WTC11 (cell line): ENCODE measurements at places on chromosomes 2 and 18. TPM values are rescaled to one million over a fixed set of nuclear protein-coding genes. Genes with fewer than 3 reads are reported as not detected.

GRCh38 chr2:48449073-48449840 is 80.7 kb upstream of the STON1 start:
- no peak for DNase-seq
- peaks cover 23% of the 10 kb centered on the region for H3K4me1 ChIP-seq
- H3K36me3 ChIP-seq, result peaks cover 3% of the 10 kb centered on the region; the same call in 1 of the 2 replicates

GRCh38 chr2:11196246-11196645 is 41.0 kb downstream of the SLC66A3 start:
- H3K36me3 ChIP-seq, result peaks cover 31% of the 10 kb centered on the region
- no peaks in the 10 kb centered on the region for H3K4me1 ChIP-seq
- H3K4me3 ChIP-seq, result no peak overlapping the region
- peak overlapping the region; percentile 57; the same call in 1 of the 2 replicates for H3K27ac ChIP-seq
- H3K27me3 ChIP-seq, result no peaks in the 10 kb centered on the region

DNA sequence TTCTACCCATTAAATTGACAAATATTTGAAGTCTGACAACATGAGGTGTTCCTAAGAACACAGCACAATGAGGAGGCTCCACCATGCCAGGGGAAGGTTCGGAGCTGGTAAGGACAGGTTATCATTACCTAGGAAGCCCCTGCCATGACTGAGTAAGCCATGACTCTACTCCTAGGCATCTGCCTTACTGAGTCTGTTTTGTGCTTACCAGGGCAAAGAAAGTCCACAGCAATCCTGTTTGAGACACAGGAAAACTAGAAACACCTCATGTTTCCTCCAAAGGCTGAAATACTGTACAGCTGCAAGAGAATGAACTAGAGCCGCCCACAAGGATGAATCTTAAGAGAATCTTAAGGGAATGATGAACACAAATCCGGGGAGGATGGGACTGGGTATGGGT is 11.6 kb downstream of the TGFBRAP1 start:
- DNase-seq, result no peak
- H3K27me3 ChIP-seq, result no peaks in the 10 kb centered on the region
- no peaks in the 10 kb centered on the region for H3K36me3 ChIP-seq
- no peak overlapping the region for H3K4me3 ChIP-seq
- no peak overlapping the region for H3K27ac ChIP-seq

- no peak overlapping the region for H3K27ac ChIP-seq
- DNase-seq, result no peak
Observed at GRCh38 chr2:193114827-193115226, 920.1 kb upstream of the TMEFF2 start.

GRCh38 chr2:111665011-111665410 is 219.0 kb downstream of the ANAPC1 start:
- peaks cover 8% of the 10 kb centered on the region for H3K4me1 ChIP-seq
- H3K4me3 ChIP-seq, result no peak overlapping the region
- H3K27me3 ChIP-seq, result no peaks in the 10 kb centered on the region; the same call in 1 of the 2 replicates
- no peak for DNase-seq
- H3K36me3 ChIP-seq, result peaks cover 9% of the 10 kb centered on the region

DNA sequence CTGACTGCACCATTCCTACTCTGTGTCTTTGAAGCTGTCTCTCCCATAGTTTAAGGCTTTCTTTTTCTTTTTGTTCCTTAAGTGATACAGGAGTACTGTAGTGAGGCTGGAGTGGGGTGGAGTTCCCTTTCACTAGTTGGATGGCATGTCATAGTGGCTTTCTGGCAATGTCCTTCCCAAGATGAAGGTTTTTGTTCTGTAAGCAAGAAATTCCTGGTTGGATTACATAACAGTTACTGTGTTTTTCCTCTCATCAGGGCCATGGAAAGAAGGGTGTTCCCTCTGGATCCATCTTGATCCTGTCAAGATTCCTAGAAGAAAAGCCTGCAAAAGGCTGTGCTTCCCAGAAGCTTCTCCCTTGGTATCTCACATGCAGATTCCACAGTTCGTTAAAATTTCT is 84.2 kb downstream of the ACKR3 start:
- no peaks in the 10 kb centered on the region for H3K36me3 ChIP-seq
- H3K27me3 ChIP-seq, result peaks cover 2% of the 10 kb centered on the region
- no peak overlapping the region for H3K27ac ChIP-seq
- H3K4me3 ChIP-seq, result no peak overlapping the region
- DNase-seq, result no peak

Gene HRH4
- not detected in 3 replicates for total RNA-seq

- H3K27me3 ChIP-seq, result no peaks in the 10 kb centered on the region
- H3K36me3 ChIP-seq, result 0 out of 2 replicates have a peak, but pooled peaks cover 3% of the 10 kb centered on the region
- DNase-seq, result no peak
- no peak overlapping the region for H3K27ac ChIP-seq
- H3K4me3 ChIP-seq, result no peak overlapping the region
Observed at GRCh38 chr2:108605947-108606346, 71.7 kb downstream of the LIMS1 start.

DNA sequence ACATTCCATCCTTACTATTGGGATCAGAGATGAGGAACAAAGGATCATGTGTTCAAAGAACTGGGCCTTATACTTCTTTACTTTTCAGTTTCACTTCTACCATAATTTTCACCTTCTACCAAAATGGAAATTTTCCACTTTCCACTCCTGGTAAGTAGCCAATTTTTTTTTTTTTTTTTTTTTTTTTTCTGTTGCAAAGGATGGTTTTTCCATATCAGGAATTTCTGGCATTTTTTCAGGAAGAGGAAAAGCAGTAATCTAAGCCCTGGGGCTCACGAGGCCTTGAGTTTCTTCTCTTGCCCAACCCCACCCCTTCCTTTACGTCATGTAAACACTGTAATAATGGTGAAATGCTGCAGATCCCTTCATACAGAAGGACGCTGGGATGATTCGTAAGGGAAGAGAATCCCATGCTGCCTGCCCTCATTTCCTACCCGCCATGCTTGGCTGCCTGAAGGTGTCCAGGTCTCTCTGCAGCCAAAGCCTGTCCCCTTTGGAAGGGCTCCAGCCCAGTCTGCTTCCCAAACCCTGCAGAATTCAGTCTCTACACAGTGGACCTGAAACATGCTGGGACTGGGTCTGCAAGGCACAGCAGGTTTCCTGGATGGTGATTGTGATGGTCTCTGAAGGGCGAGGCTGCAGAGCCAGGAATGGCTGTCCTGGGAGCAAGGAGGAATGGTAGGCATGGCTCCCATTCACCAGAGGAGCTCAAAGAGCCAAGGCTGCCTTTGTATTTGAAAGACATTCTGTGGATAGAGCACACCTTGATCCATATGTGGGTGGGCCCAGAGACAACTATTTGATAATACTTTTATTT is 57.0 kb downstream of the EFR3B start:
- H3K36me3 ChIP-seq, result 0 out of 2 replicates have a peak, but pooled peaks cover 3% of the 10 kb centered on the region
- H3K27ac ChIP-seq, result peak overlapping the region; percentile 49; the same call in 1 of the 2 replicates
- no peak for DNase-seq
- H3K4me3 ChIP-seq, result no peak overlapping the region
- peaks cover 20% of the 10 kb centered on the region for H3K4me1 ChIP-seq

Gene SERPINB3
- total RNA-seq, result 0.11 to 0.22 TPM in 2 of 3 replicates, not detected in the other

DNA sequence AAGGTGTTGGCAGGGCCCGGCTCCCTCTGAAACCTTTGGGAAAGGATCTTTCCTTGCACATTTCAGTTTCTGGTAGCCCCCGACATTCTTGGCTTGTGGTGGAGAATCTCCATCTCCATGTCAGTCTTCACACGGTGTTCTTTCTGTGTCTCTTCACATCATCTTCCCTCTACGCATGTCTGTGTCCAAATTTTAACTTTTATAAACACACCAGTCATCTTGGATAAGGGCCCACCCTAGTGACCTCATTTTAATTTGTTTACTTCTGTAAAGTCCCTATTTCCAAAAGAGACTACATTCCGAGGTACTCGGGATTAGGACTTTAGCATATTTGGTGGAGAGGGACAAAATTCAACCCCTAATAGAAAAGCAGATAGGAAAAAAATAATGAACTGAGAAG is 138.4 kb downstream of the GALNT3 start:
- no peak for DNase-seq
- no peaks in the 10 kb centered on the region for H3K27me3 ChIP-seq
- peaks cover 22% of the 10 kb centered on the region for H3K36me3 ChIP-seq
- peak overlapping the region; percentile 30; the same call in 1 of the 2 replicates for H3K27ac ChIP-seq

DNA sequence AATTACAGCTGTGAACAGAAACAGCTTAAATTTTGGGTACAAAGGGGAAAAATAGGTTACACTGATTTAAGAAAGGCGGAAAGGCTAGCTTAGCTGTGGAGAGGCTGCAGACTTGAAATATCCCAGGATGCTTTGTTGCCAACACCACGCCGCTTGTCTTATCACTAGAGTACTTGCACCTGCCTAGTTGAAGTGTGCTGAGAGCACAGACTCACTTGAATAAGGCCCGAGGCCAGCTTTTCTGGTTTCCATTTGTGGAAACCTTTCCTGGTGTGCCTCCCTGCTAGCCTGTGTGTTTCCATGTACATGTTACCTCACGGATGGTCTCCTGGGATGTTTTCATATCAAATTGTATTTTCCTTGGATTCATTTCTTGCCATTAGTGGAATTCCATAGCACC is 3.2 kb downstream of the CABLES1 start:
- peak overlapping the region; percentile 83 for H3K4me3 ChIP-seq
- H3K4me1 ChIP-seq, result peaks cover 65% of the 10 kb centered on the region
- peaks cover 7% of the 10 kb centered on the region for H3K36me3 ChIP-seq
- DNase-seq, result no peak

DNA sequence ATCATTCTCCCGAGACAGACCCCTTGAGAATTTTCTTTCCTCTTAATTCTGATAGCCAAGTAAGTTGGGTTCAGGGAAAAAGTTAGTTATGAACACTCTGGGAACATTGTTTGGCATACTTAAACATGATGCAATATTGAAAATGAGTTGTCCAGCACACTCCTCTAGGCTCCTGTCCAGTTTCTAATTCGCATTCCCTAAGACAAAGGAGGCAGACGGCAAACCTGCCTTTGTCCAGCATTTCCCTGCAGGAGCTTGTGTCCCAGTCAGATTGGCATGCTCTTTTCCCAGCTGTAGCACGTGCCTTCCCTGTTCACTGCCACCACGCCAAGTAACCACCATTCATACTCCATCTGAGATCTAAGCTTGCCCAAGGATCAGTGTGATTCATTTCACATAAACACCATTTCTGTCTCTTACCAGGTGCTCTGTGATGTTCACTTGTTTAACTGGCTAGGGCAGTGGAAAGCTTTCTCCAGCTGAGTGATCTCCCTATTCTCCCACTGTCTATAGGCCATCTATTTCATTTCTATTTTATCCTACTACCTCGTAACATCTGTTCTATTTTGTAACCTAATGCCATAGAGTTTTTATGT is 150.0 kb upstream of the EPB41L3 start:
- no peaks in the 10 kb centered on the region for H3K4me1 ChIP-seq
- H3K4me3 ChIP-seq, result no peak overlapping the region
- H3K36me3 ChIP-seq, result no peaks in the 10 kb centered on the region
- no peaks in the 10 kb centered on the region; the same call in 1 of the 2 replicates for H3K27me3 ChIP-seq

Gene C2orf15
- total RNA-seq, result 6.0 to 7.0 TPM (median 6.1 TPM) in 3 replicates

GRCh38 chr2:96832754-96833507 is 10.9 kb downstream of the ANKRD23 start:
- H3K4me1 ChIP-seq, result peaks cover 27% of the 10 kb centered on the region
- peak overlapping the region; percentile 64 for H3K4me3 ChIP-seq
- H3K36me3 ChIP-seq, result peaks cover 61% of the 10 kb centered on the region
- H3K27me3 ChIP-seq, result no peaks in the 10 kb centered on the region

- H3K4me1 ChIP-seq, result peaks cover 16% of the 10 kb centered on the region; the same call in 1 of the 2 replicates
- H3K4me3 ChIP-seq, result no peak overlapping the region
- H3K36me3 ChIP-seq, result peaks cover 14% of the 10 kb centered on the region
Observed at GRCh38 chr2:195706161-195706900, 49.3 kb downstream of the SLC39A10 start.

DNA sequence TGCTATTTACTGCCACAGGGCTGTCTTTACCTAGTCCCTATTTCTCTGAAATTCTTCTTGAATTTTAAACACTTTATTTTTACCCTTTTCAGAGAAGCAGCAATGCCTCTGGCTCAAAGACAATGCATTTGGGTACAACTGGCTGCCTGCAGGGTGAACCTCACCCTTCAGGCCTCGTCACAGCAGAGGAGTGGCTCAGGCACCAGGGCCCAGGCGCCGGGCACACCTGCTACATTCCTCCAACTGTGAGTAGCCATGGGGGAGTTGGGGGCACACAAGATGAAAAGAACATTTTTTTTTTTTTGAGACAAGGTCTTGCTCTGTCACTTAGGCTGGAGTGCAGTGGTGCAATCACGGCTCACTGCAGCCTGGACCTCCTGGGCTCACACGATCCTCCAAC is 74.9 kb upstream of the KCNE4 start:
- H3K36me3 ChIP-seq, result no peaks in the 10 kb centered on the region
- H3K4me1 ChIP-seq, result peaks cover 20% of the 10 kb centered on the region
- peaks cover under 1% of the 10 kb centered on the region; the same call in 1 of the 2 replicates for H3K27me3 ChIP-seq
- H3K4me3 ChIP-seq, result no peak overlapping the region
- no peak overlapping the region for H3K27ac ChIP-seq

DNA sequence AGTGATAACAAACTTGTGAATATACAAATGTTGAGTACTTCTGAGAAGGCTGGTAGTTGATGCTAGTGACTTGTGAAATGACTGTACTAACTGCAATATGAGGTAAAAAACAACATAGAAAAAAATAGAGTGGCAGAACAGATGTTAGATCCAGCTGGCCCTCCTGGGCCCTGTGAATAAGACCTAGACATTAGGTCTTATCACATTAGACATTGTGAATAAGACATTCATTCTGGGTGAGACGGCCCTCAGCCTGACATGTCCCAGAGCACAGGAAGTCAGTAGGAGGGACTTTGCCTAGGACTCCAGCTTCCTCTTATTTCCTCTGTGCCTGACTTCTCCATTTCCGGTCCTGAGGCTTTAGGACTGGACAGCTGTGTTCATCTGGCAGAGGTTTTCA is 22.9 kb downstream of the DOK1 start:
- peaks cover 10% of the 10 kb centered on the region for H3K4me1 ChIP-seq
- H3K27me3 ChIP-seq, result peaks cover 23% of the 10 kb centered on the region
- H3K36me3 ChIP-seq, result no peaks in the 10 kb centered on the region
- H3K27ac ChIP-seq, result no peak overlapping the region
- no peak for DNase-seq
- H3K4me3 ChIP-seq, result no peak overlapping the region

DNA sequence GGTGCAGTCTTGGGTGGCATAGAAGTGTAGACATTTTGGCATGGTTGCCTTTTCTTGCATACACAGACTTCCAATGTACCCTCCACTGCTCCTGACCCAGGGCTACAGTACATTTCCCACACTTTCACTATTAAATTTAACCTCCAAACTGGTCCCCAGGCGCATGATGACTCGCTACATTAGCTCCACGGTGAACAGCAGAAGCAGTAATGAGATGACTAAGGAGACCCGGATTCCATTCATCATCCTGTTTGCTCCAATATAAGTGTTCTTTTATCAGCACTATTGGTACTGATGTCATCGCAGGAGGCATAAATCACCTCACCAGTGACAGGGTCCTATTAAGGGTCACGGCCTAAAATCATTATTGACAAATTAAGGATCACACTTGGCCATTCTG is 316.5 kb downstream of the EN1 start:
- H3K4me1 ChIP-seq, result peaks cover 46% of the 10 kb centered on the region
- peaks cover 13% of the 10 kb centered on the region for H3K27me3 ChIP-seq
- no peak overlapping the region for H3K4me3 ChIP-seq
- no peak overlapping the region; the same call in 1 of the 2 replicates for H3K27ac ChIP-seq
- H3K36me3 ChIP-seq, result peaks cover 2% of the 10 kb centered on the region; the same call in 1 of the 2 replicates
- DNase-seq, result no peak

Gene CLHC1
- 6.9 to 7.5 TPM (median 7.2 TPM) in 3 replicates for total RNA-seq

GRCh38 chr18:13461936-13462335 is 243.4 kb downstream of the LDLRAD4 start:
- H3K27ac ChIP-seq, result no peak overlapping the region
- H3K4me1 ChIP-seq, result peaks cover 26% of the 10 kb centered on the region
- H3K27me3 ChIP-seq, result no peaks in the 10 kb centered on the region
- no peak overlapping the region for H3K4me3 ChIP-seq
- H3K36me3 ChIP-seq, result no peaks in the 10 kb centered on the region

Gene CAPN14
- total RNA-seq, result 0.11 to 0.37 TPM (median 0.11 TPM) in 3 replicates
